ENCODE measurements at places on chromosomes 2 and 18.
A peak's percentile ranks its signal among the peaks of the same experiment; 100 is the strongest.

DNA sequence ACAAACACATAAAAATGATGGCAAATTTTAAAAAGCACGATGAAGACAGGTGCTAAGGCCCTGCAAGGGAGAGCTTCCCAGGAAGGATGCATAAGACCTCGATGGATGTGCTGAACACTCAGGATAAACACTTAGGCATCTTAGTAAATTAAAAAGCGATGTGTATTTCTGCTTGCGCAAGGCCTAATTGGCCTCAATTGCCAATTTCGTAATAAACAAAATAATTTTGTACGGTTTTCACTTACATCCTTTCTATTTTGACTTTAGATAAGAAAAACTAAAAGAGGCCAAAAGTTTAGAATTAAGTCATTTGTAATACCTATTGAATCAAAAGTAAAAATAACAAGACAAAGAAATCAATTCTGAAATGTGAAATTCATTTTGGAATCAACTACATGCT lies 189.1 kb downstream of the TCF4 start:
- no peak for DNase-seq

DNA sequence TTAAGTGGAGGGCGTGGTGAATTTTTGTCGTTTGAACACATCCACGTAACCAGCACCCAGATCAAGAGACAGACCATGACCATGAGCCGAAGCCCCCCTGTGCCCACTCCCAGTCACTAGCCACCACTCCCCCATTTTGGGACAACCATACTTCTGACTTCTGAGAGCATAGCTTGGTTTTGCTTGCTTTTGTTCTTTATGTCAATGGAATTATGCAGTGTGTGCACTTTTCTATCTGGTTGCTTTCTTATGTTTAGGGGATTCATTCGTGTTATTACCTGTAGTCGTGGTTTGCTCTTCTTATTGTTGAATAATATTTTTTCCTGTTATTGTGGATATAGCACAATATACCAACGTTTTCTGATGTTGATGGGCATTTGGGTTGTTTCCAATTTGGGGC lies 141.7 kb downstream of the GLI2 start:
- DNase-seq = no peak

- DNase-seq = no peak
These were observed 82.6 kb upstream of the ST3GAL5 start for GRCh38 chr2:85971366-85971765.

DNA sequence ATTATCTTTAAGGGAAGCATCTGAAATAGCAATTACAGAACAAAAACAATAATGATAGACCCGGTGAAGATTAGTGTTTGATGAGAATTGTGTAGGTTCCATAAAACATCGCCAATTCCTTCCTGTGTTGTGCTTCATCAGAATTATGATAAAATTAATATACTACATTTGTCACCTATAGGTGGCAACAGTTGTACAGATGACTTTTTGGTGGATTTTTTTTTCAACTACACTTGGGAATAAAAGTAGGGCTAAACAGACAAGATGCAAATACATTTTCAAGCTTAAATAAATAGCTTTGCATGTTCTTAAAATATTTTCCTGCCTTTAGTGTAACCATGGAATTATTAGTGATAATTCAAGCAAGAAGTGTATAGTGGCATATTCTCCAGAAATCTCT lies 7.0 kb upstream of the LYPD1 start:
- DNase-seq = no peak

DNA sequence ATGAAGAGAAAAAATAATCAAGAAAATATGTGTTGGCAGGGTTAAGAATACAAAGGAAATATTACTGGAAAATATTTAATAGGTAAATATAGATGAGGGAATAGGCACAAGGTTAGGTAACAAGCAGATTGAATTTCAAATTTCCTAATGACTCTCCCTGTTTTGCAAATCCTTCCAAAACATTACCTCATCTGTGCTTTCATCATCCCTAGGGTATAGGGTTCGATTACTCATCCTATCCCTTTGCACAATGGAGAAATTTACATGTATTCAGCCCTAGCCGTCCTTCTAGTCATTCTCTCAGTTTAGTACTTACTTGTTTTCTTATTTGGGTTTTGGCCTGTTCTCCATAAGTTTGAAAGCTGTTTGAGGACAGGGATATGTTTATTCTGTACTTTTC lies 864.6 kb upstream of the FSHR start:
- no peak for DNase-seq

DNA sequence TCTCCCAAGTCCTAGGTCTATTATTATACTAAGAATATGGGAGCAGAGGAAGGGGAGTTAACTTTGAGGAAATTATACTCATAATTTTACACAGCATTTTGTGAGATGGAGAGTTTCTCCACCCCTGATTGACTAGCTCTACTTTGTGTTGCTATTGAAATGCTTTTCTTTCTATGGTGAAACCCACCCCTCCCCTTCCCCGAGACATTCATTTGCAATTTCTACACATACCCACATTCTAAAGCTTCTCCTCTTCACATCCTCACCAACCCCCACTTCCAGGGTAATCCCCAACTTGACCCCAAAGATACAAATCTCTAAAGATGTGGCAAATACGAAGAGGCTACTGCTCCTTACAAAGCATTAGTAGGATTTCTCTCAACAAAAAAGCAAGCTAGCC lies 992.2 kb downstream of the BCL11A start:
- DNase-seq = no peak

DNA sequence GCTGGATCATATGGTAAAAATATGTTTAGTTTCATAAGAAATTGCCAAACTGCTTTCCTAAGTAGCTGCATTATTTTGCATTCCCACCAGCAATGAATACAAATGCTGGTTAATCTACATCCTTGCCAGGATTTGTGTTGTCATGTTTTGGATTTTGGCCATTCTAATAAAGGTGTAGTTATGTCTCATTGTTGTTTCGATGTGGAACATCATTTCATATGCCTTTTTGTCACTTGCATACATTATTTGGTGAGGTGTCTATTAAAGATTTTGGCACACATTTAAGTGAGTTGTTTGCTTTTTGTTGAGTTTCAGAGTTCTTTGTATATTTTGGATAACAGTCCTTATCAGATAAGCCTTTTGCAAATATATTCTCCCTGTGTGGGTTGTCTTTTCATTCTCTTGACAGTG lies 299.2 kb upstream of the TFPI start:
- DNase-seq = no peak

DNA sequence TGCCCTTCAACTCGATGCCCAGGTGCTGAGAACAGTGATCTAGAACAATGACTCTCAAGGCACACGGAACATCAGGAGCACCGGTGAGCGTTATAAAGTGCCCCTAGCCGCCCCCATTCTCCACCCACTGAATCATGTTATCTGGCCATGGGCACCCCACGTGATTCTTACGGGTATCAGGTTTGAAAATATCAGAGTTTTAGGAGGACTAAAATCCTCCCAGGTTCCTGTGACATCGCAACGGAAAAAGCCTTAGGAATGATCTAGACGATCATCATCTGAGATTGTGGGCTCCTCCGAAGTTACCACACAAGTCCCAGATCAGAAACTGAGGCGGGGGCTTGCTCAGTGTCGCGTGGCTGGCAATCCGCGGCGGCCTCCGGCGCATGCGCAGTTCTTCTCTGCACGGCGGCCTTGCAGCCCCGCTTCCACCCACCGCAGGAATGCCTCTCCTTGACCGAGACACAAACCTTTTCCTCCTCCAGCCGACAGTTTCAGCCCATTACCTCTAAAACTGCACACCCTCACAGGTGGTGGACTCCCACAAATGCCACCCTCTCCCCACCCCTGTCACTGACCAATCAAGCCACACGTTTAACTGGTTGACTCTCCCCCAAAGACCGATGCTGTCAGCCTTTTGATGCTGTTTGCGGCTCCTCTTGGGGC lies 5.8 kb upstream of the MRPL33 start:
- peak; percentile 5 for DNase-seq

DNA sequence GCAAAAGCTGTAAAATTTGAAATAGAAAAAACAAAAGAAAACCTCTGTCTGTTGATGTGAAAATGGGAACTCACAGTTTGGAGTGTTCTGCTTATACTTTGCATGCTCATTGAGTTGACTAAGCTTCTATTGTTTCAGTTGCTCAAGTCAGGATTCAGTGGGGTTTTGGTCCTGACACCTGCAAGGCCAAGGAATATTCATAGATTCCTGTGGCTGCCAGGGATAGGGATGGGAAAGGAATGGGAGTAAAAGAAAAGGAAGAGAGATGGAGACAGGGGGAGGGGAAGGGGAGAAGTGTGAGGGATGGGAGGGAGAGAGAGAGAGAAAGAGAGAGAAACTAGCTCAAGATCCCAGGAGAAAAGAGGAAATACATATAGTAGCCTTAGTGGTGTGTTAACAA lies 1.3 kb downstream of the CPS1 start:
- no peak for DNase-seq

All from stimulated activated CD8-positive, alpha-beta memory T cell treated with anti-CD3 and anti-CD28 coated beads, Interleukin-4, amount 100 ng/mL, for 4 hours (primary cell).